ENCODE measurements at places on chromosomes 6 and 20.

- DNase-seq = no peak
Measured at GRCh38 chr6:151063352-151063751, 176.4 kb upstream of the AKAP12 start.

DNA sequence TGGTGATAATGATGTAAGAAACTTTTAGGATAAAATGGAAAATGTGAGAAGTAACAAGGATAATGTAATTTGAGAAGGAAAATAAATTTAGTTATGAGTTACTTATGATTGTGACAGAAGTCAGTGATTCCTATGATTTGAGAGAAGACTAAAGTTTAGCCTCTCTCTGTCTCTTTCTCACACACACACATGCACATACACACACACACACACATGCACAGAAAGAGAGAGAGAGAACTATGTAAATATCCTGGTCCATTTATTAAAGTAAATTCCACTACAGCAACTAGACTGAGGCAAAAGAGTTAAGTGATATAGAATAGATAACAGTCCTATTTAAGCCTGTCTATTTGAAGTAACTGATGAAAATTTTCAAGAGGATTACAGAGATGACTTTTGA, 375.2 kb downstream of the CD109 start:
- DNase-seq = no peak

GRCh38 chr6:87261534-87261933, 60.9 kb upstream of the SMIM8 start:
- DNase-seq = no peak

- DNase-seq = peak; percentile 50
Measured at GRCh38 chr6:33427585-33428223, 7.8 kb downstream of the SYNGAP1 start.

DNA sequence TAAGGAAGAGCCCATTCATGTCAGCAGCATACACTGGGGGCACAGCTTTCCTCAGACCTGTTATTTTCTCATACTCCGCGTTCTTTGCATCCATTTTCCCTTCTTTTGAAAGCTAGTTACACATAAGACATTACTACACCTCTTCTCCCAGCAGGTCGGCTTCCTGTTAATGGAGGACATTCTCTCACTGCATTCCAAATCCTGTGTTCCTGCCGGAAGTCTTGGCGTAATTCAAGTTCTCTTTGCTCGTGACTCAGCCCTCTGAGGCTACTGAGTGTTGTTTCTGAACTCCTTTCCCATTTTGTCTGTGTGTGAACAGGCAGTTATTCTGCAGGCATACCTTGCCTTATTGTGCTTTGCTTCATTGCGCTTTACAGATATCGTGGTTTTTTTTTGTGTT, 97.5 kb upstream of the ZBTB24 start:
- no peak for DNase-seq

DNA sequence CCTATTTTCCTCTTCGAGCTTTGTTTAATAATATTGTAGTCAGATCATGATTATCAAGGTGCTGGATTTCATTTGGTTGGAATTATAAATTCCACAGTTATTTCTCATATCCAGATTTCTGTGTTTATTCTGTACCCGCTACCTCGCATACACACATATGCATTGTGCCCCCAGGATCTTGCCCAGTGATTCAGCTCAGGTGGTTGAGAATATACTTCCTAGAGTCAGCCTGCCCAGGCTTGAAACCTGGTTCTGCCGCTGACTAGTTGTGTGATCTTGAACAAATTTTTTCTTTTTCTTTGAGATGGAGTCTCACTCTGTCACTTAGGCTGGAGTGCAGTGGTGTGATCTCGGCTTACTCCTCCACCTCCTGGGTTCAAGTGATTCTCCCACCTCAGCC, 14.7 kb downstream of the GINM1 start:
- no peak for DNase-seq

Measured in posterior cingulate gyrus (tissue), 11 donors.